Ovary (tissue), 10 donors: ENCODE measurements at places on chromosomes 11 and 22. TPM values are rescaled to one million over a fixed set of nuclear protein-coding genes. Genes with fewer than 3 reads are reported as not detected.

Gene MRPL48
- 33.4 TPM for polyA plus RNA-seq

Gene OR5A1
- not detected for polyA plus RNA-seq

Gene PRR33
- polyA plus RNA-seq = not detected

Gene KRTAP5-10
- polyA plus RNA-seq = not detected

Gene SF3B2
- 203 TPM for polyA plus RNA-seq

Gene EFCAB6
- polyA plus RNA-seq = 2.5 TPM

Gene FGF4
- polyA plus RNA-seq = not detected

Gene KRTAP5-11
- polyA plus RNA-seq = not detected

DNA sequence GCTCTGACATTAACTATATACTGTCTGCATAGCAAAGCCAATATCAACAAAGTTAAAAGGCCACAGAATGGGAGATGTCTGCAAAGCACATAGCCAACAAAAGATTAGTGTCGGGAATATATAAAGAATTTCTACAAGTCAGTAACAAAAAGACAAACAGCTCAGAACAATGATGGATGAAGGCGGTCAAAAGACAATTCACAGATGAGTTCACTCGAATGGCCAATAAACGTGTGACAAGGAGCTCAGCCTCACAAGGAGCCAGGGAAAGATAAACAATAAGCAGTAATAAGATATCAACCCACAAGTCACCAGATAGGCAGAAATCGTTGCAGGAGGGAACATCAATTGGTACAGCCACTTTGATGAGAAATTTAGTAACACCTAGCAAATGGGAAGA is 106.0 kb upstream of the ISX start:
- DNase-seq = no peak

DNA sequence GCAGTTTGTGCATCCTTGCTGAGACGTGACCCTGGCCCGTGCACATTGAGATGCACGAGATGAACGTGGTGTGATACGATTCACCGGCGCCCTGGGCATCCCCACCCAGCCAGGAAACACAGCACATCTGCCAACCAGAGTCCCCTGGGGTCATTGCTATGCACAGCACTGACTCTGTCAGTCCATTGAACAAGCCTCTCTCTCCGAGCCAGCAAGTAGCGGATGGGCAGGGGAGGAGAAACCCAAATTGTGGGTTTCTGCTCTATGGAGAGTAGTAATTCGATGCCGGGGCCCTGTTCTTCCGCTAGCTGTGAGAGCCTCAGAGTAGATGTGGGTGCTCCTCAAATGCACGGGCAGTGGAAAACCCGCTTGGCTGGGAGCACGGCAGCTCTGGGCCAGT is 85.1 kb downstream of the ARHGAP8 start:
- DNase-seq = no peak

DNA sequence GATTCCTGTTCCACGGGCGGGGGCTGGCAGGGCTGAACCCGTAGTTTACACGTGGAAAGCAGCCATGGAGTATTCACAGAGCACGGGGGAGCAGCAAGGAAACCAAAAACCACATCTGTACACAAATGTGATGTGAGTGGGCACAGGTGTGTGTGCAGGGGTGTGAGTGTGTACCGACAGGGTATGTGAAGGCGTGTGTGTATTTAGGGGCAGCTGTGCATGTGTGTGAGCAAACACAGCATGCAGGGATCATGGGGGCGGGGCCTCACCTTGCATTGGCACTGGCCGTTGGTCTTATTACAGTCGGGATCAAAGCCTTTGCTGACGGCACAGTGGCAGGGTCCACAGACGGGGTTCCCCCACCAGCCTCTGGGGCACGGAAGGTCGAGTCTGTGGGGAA is 58.4 kb downstream of the TRMU start:
- DNase-seq = no peak

GRCh38 chr11:127059750-127060149 is 59.2 kb upstream of the KIRREL3 start:
- DNase-seq = no peak

GRCh38 chr11:19455731-19456130 is 215.0 kb upstream of the E2F8 start:
- no peak for DNase-seq

DNA sequence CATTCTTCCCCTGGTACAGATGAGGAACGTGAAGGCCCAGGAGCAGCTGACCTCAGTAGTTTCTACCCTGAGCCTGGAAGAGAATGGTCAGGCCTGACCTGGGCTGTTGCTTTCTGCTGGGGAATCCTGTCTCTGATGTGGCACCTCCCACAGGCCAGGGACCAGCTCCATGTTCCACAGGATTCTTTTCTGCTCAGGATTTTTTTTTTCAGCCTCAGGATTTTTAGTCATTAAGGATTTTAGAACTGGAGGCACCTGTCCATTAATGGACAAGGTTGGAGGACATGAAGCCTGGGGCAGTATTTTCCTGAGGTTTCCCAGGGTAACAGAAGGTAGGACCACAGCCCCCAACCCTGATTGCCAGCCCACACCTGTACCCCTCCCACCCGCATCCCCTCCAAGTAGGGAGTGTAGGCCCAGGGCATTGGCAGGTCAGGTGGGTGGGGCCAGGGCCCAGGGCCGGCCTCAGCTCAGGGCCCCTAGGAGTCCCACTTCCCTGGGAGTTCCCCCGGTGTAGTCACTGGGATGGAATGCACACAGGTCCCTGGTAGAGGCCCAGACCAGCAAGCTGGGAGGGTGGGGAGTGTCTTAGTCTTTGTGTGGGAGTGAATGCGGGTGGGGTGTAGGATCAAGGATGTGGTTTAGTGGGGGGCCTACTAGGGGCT is 16.1 kb downstream of the BIK start:
- no peak for DNase-seq

- DNase-seq = no peak
Observed at GRCh38 chr11:108891909-108892511, 227.1 kb downstream of the DDX10 start.

GRCh38 chr11:60924110-60924905 is at the start of gene TMEM132A:
TMEM132A (plus strand) TSS chr11:60924460; CDS start chr11:60924634, 174 bp downstream.
- peak; percentile 75 for DNase-seq

GRCh38 chr22:33220476-33221080 is 162.4 kb upstream of the SYN3 start:
- no peak for DNase-seq

GRCh38 chr11:94972700-94973098 is 657 bp downstream of the CWC15 start:
- DNase-seq = no peak

GRCh38 chr11:86947541-86947940 is 7.7 kb downstream of the FZD4 start:
- no peak for DNase-seq

DNA sequence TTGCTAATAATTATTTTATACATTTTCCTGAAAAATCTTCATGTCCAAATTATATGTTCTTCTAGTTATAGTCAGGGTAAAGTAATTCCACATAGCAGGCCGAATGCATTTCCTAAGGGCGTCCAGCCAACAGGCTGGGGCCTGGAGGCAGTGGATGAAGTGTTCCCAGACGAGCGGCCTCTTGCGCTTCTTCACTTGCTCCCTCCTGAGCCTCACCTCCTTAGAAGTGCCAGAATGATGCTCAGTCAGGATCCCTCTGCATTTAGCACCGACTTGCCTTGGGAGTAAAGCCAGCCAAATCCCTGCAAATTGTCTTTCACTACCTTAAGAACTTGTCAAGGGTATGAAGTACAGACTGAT is 1.5 kb downstream of the OLFML1 start:
- DNase-seq = peak; percentile 56

DNA sequence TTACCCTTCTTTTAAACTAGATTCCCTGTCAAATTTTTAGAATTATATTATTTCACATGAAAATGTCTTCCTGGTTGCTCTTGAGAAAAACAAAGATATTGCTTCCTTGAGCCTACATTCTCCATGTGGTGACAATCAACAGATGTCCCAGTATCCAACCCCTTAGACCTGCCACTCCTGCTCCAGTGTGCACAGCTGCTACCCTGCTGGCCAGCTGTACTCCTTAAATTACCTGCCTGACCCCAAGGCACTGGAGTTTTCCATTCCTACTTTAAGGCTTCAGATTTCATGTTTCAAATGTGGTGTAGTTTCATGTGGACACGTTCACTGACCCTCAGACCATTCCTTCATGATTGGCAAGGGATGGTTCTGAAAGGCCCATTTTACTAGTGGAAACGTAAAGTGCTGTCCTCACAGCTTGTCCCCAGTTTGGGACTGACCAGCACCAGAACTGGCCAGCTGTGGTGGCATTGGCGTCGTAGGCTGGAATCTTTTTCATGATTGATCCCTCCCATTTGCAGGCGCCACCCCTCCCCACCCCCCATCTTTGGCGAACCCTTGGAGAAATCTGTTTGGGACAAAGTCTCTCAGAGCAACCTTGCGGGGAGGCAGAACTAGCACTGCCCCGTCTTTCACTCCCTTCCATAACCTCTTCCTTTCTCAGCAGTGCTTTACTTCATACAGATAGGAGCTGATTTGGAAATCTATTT is 123.5 kb downstream of the DBX1 start:
- no peak for DNase-seq

DNA sequence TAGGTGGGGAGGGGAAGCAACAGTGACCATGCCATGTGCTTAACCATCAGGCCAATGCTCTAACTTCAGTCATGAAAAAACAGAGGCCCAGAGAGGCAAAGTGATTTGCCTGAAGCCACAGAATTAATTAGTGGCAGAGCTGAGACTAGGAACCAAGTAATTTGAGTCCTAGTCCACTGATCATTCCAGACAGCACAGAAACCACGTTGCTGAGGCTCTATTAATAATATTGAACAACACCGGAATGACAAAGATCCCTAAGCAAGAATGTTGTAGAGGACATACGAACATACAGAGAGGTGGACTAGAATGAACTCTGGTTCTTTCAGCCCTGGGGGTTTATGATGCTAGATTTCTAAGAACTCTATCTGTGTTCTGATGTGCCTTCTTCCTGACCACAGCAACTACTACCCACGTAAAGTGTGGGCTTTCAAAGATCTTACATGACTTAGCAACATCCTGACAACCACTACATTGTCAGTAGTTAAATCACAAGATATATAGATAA is 92.3 kb downstream of the GAB2 start:
- DNase-seq = no peak

GRCh38 chr11:57379732-57380131 is 1.2 kb downstream of the PRG3 start:
- no peak for DNase-seq

DNA sequence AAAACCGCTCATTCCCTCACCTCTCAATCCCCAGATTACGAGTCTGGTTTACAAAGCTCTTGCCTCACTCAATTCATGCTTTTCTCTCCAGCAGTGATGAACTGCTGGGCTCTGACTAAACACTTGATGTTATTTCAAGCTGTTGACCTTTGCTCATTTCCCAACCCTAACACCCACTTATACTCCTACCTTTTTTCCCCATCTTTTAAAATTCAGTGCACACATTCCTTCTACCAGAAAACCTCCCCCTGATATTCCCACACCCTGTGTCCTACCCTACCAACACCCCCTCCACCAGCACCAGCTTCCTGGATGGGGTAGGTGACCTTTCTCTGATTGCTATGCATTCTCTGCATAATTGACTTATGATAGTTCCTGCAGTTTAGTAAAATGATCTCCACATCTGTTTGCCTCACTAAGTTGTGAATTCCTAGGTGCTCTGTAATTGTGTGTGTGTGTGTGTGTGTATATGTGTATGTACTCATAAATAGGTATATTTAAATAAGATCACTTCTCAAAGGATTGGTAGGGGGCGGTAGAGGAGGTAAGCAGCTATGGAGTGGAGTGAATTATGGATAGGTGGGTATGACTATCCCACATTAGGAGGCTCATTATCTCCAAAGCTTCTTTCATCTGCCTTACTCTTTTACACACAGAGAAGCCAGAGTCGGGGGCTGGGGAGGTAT is 842 bp downstream of the HEPACAM start:
- no peak for DNase-seq

DNA sequence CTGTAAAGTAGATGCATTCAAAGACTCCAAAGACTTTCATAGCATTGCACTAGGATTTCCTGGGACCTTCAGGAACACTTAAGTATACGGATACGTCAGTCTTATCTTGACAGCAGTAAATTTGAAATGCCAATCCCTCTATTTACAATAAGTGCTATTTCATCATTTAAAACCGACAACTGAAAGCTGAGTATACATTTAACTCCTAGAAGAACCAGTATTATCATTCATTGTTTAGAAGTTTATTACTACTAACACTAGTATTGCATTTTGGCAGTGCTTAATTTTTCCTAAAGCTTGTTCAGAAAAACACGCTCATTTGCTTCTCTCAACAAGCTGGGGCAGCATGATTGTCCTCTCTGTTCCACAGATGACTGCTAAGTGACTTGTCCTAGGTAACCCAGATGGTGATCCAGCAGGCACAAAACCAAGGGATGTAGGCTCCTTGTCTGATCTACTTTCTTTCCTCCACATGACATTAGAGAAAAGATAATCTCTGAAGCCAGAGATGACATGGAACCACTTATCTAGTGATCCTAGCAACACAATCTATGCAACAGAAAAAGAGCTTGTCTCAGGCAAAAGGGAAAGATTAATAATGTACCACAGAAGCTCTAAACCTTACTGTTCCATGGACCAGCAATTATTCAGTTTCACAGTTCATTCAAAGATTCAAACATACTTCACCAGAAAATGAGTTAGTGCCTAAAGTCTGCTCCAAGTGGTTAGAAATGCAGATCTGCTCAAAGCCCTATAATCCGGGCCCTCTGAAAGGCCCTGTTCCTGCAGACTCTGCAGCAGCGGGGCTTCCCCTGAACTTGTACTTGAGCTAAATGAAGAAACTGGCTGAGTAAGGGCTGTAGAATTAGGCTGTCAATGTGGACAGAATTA is 5.2 kb downstream of the MAML2 start:
- no peak for DNase-seq

DNA sequence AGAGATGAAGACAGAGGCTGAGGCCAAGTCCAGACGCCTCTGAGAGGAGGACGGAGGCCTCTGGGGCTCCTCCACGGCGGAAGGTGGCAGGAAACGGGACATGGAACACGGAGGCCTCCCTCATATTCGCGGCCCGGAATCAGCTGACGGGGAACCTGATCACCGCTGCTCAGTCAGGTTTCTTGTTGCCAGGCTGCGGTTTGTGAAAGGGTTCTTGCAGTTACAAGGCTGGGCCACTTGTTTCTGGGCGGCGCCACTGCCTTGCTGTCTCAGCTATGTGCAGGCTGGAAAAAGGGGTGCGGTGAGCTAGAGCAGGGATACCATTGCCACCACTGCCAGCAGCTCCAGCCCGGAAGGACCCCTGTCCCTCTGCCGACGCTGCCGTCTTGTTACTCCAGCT is 10.0 kb upstream of the MMP1 start:
- no peak for DNase-seq

GRCh38 chr11:71489311-71490043 is 36.5 kb downstream of the NADSYN1 start:
- no peak for DNase-seq
